ENCODE measurements at places on chromosomes 1 and 21.

DNA sequence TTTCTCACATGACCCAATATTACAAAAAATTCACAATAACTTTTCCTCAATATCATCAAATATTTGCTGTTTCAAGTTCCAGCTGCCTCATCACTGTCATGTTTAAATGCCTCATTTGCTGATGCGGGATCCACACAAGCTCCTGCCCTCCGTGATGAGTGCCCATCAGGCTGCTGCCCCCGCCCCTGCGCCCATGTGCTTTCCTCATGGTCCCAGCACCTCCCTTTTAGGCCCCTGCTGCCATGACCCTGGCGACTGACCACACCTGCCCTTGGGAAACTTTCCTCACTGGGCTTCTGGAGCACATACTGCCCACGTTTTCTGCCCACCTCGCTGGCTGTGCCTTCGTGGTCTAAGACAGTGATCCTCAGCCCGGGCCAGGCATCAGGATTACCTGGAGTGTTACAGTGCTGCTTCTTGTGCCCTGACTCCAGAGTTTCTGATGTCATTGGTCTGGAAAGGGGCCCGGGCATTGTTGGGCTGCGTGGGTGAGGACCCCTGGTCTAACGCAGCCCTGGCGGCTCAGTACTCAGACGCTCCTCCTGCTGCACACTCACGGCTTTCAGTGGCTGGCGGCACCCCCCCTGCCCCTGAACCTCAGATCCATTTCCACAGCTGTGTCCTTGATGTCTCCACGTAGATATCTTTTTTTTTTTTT lies 20.5 kb downstream of the PLEKHM2 start:
- no peak for DNase-seq

GRCh38 chr1:112983537-112984131 lies 27.6 kb upstream of the SLC16A1 start:
- DNase-seq, result no peak

DNA sequence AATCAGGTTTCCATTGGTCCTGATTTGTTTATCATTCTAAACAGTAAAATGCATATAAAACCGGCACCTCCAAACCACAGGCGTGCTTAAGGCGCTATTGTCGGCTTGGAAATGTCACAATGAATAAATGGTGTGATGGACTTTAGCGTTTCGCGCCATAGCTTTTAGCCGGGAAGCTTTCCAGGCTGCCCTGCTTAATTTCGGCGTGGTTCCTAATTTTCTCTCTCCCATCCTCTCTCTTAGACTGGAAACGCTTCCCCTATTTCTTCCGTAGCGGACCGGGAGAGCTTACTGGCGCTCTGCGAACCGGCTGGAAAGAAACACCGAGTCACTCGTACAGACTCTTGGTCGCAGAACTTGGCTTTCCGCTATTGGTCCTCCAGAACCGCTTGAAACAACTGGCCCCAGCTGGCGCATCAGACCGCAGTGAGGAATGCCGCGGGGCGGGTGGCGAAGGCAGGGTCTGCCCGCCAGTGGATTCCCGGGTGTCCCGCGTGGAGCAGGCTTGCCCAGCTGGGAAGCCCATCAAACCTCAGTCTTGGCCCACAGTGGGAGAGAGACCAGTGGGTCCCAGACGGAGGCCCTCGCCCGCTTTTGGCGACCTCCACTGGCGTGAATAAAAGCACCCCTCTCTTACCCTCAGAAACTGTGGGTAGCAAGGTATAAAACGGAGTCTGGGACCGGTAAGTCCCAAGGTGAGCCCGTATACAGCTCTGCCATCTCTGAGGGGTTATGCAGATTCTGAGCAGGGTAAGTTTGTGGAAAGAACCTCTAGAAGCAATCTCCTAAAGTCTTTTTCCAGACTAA lies 4.0 kb upstream of the LHX8 start:
- no peak for DNase-seq

DNA sequence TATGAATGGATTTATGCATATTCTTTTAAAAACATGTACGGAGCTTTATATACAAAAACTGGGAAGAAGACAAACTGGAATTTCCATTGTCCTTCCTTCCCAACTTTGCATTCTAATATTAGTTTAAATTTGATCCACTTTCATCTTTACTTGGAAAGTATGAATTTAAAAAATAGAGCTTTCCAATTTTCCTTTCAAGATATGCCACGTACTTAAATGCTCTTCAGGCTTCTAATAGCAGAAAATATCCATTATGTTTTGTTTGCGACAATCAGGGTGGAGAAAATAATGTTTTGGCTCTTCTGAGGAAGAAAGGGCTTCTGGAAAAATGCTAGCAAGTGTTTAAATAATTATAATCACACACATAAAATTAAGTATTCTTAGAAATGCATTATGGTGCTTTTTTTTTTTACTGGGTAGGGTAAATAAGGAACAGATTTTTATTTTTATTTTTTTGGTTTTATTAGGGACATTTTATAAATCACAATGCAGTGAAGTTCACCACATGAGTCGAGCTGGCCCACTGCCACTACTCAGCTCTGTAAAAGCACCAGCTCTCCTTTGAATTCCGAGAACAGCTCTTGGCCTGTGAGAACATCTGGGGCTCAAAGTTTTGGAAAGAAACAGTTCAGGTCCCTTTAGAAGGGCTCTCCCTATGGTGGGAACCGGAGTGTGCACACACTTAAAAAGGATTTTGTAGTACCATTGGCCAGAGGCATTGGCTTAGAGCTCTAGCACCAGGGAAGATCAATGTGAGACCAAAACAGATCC lies 287.4 kb upstream of the LYPLAL1 start:
- DNase-seq, result no peak
